ENCODE measurements at places on chromosomes 3 and 15.

GRCh38 chr3:159830523-159831154 lies 158.0 kb upstream of the IL12A start:
- no peak for DNase-seq

DNA sequence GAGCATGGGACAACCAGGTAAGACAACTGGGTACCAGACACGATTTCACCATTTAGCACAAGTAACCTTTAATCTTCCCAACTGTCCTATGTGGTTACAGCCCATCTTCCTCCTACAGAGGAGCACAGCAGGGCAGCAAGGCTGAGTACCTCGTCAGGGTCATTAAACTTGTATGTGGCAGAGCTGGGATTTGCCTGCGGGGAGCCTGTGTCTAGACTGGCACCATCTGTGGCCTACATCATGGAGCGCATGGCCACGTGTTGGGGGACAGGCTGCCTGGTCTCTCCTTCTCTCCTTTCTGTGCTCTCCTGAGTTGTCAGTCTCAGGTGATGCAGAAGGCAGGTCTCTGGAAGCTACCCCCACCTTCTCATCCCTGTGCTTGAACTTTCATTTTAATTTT lies 32.2 kb downstream of the GOLGA6A start:
- DNase-seq, result no peak

GRCh38 chr15:100372739-100373119 lies 31.0 kb upstream of the ADAMTS17 start:
- no peak for DNase-seq

DNA sequence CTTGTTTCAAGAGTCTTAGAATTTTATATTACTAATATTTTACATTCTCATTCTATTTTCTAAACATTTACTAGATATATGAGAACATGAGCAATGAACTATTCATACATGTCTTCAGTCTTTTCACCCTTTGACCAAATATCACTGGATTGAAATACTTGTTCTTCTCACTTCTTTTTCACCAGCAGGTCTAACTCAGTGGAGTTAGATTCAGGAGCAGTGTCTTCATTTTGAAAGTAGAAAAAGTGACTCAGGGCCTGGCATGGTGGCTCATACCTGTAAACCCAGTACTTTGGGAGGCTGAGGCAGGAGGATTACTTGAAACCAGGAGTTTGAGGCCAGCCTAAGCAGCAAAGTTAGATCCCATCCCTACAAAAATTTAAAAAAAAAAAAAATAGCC lies 70.8 kb downstream of the USP13 start:
- no peak for DNase-seq

DNA sequence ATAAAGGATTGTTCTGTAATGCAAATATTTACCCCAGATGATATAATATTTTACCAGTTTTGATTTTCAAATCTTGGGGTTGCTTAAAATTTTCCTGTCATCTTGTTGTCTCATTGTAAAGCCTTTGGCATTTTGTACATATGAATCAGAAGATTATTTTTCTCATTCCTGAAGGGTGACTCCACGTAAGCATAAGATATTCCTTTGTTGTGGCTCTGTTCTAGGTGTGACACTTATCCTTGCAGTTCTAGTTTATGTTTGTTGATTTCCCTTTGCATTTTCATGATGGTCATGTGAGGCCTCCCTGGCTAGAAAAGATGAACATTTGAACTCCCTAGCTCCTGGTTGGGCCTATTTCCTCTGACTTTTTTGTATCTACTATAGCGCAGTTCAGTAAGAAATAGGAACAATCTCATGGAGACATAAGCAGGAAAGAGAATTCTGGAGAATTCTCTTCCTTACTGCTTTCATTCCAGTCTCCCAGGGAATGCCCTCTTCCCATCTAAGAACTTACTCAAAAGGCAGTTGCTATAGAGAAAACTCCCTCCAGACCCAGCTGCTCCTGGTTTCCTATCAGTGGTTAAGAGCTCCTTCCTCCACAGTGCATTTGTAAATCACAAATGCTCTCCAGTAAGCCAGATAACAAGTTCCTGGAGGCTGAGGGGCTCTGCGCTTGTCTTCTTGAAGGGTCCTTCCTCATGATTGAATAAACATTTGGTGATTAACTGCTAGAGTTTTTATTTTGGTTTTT lies 124.7 kb downstream of the WNT5A start:
- DNase-seq, result no peak

DNA sequence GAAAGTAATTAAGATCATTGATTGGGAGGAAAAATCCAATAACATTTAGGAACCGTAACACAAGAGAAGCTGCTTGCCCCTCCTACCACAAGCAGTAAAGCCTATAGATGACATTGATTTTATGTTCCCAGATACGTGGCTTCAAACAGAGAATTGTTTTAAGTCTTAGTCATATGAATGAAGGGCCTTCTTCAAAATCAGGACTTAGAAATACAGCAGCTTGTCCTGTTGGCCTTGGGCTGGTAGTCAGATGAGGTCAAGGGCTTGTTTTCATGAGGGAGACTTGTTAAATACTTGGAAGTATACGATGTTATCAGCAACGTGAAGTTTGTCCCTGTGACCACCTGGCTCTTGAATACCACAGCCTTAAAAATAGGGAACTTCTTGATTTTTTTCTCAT lies 114.4 kb downstream of the VGLL4 start:
- DNase-seq, result no peak

- DNase-seq, result no peak
These were observed 41.2 kb upstream of the ADAMTS9 start for GRCh38 chr3:64728994-64729393.

GRCh38 chr3:196388956-196389355 lies 43.3 kb downstream of the UBXN7 start:
- DNase-seq, result no peak

- no peak for DNase-seq
These were observed 201.4 kb upstream of the STT3B start for GRCh38 chr3:31331278-31331677.

DNA sequence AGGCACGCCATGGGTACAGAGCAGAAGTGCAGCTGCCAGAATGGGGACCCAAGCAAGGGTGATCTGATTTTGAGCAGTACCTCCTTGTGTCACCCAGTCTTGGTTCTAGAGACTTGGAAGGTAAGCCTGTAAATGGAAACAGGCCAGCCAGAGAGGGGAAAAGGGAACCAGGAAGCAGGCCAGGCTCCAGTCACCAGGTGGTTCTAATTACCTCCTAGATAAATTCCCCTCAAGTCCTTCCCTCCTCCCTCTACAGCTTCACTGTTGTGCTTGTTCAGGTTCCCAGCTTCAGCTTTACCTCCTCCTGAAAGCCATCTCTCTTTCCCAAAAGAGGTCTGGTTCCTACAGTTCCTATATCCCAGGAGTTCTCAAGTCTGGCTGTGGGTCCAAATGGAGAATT lies 58.8 kb upstream of the SLC7A14 start:
- no peak for DNase-seq

GRCh38 chr15:68098465-68098864 lies 44.4 kb downstream of the PIAS1 start:
- DNase-seq, result no peak

- no peak for DNase-seq
These were observed 26.3 kb upstream of the DYNC1LI1 start for GRCh38 chr3:32596909-32597369.

GRCh38 chr3:166283840-166284239 lies 446.6 kb upstream of the BCHE start:
- DNase-seq, result no peak

DNA sequence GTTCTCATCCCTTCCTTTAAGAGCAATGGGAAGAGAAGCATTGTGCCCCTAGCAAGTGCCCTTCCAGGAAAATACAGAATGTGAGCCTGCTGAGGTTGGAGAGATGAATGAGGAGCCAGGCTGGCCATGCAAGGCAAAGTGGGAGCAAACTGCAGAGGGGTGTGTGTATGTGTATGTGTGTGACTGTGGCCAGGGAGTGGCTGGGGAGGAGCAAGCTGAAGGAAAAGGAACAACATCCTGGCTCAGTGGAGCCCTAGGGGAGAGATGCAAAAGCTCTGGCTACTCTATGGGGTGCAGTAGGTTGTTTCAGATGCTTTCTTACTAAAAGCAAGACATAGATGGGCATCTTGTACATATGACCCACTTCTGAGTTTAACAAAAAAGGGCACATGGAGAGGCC lies 20.6 kb downstream of the FOXP1 start:
- DNase-seq, result no peak

DNA sequence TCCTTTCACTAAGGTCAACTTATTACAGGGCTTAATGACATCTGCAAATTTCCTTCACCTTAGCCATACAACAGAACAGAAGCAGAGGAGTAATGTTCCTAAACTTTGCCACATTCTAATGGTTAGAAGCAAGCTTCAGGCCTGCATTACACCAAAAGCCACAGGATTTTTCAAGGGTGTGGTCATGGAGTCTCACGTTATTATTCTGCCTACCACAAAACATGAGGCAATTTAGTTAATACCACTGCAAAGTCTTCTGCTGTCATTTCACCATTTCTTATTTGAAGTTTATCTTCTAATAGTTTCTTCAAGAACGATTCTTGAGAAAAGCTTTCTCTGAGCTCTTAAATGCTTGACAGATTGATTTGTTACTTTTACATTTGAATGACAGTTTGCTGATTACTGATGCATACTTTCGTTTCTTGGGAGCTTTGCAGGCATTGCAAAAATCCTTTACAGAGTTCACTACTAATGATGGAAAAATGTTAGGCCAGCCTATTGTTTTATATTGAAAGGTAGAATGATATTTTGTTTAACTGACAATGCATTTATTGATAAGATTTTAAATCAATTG lies 1257.1 kb downstream of the NSUN3 start:
- DNase-seq, result no peak

DNA sequence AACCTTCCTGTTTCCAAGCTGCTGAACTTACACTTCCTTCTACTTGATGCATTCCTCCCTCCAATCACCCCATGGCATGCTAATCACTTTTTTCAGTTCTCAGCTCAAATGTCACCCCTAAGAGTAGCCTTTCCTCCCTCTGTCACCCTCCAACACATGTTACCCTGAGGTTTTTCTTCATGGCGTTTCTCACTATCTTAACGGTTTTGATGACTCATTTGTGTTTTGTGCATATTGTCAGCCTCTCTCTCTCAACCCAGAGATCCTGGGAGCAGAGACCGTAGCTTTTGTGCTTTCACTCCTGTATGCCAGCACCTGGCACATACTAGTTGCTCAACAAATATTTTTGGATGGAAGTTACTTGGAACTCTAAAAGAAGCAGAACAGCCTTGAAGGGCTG lies 24.5 kb downstream of the LRRC3B start:
- DNase-seq, result no peak

DNA sequence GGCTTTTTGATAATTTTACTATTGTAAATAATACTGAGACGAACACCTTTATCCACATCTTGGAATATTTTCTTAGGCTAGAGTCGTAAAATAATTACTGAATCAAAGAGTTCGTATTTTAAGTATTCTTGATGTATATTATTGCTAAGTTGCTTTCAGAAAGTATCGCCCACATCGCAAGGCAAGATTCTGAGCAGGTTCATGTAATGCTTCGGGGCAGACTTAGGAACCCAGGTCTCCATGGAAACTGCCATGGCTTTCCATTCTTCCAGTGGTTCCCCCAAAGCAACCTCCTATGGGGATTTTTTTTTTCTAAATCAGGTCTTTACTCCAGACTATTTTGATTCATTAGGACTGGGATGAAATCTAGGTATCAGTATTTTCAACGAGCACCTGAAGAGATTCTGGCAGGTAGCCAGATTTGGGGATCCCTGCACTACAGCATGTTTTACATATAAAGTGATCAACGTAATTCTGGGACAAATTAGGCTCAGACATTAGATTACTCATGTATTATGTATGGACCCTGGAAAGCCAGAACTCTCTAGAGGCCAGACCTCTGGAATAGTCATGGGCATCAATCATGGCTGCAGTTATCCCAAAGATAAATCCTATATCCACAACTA lies 86.5 kb downstream of the B3GNT5 start:
- no peak for DNase-seq

GRCh38 chr3:143330296-143330868 lies 210.8 kb downstream of the CHST2 start:
- DNase-seq, result no peak

- DNase-seq, result peak; percentile 46
These were observed 27.4 kb upstream of the HDAC11 start for GRCh38 chr3:13452490-13453335.

DNA sequence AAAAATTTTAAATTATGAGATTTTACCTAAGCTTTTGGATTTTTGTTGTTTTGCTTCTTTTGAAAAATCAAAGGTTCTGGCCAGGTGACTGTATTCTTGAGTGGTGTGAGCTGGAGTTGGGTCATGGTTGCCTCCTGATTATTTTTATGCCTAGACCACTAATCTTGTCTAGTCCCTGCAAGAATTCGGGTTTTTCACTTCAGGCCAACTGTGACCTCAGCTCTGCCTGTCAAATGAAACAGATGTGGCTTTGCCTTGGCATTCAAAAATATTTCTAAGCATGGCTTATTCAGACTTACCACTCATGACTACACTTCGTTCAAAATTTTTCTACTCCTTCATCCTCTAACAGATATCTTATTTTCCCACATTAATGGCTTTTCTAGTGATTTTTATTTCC lies 25.4 kb upstream of the CDV3 start:
- DNase-seq, result no peak

GRCh38 chr3:81884791-81885190 lies 123.3 kb upstream of the GBE1 start:
- no peak for DNase-seq

GRCh38 chr15:63922261-63922904 lies 88.6 kb upstream of the HERC1 start:
- no peak for DNase-seq

DNA sequence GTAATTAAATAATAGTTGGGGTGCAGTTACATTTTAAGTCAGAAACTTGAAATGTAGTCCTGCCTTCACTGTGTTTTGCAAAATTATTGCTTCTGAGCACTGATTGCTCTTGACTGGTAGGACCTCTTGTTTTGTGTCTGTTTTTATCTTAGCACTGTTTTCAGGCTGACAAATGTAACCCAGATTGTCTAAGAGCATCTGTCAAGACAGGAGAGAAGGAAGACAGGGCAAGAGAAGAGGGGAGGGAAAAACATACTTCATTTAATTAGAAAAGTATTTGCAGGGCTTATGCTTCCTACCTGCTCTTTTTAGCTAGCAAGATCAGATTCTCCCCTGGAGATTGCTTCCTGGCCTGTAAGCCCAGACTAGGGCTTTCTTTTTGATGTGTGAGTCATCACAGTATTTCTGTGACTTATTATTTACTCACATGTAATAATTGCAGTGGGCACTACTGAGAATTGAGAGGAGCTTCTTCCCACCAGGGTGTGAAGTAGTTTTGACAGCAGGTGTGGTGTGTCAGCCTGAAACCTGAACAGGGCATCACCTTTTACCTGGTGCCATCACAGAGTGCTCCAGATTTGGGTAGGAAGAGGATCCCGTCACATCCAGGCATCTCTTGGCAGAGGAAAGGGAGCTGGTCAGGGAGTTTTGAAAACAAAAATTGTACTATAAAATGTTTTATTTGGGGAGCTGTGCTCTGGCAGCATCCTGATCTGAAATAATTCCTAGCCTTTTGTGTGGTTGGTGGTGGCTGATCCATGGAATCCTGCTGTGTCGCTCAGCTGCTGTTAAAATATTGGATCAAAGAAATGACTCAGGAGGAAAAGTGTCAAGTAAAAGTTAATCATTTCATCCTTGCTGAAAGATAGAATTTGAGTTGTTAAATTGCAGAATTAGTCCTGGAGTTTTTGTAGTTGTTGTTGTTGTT lies 98.2 kb downstream of the TMEM108 start:
- DNase-seq, result no peak

All from caudate nucleus (tissue), 63 donors.